ENCODE measurements at places on chromosomes 4 and X.

DNA sequence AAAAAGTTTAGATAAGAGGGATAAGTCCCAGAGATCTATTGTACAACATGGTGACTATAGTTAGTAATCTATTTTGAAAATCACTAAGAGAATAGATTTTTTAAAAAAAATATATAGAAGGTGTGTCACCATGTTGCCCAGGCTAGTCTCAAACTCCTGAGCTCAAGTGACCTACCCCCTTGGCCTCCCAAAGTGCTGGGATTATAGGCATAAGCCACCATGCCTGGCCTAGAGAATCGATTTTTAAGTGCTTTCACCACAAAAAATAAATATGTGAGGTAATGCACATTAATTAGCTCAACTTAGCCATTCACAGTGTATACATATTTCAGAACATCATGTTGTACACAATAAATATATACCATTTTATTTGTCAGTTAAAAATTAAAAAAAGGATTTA, 56.7 kb upstream of the TBC1D9 start:
- no peak for DNase-seq

DNA sequence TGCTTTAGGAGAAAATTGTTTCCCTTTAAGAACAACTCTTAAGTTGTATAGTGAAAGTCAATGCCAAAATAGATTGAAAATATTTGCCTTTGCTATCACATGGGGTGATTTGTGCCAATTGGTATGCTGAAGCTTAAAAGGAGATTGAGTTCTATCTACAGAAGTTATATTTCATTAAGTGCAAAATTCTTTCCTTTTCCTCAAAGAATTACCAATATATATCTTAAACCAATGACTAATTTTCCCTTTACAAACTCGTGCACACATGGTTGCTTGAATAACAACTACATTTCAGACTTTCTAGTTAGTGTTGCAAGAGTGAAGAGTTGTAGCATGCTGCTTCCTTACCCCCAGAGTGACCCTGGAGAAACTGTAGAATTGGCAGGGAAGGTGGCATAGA, 990.0 kb upstream of the PABPC4L start:
- no peak for DNase-seq

DNA sequence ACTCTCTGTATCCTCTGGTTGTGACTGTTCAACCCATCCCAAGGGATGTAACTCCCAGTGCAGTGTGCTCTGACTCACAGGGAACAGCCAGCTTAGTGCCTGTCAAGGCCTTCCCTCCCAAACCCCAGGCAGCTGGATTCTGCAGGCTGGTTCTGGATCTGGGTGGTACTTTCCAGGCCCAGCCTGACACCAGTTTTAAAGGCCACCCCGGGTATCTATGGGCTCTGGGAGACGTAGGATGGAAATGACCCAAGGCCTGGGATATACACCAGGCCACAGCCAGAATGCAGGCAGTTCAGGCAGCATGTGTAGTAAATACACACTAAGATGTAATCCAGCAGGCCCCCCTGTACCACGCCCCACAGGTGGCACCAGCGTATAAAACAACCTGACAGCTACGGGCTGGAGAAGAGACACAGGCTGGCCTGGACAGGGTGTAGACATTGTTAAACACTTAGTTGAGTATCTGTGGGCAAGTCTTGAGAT, 64.2 kb downstream of the SPINK2 start:
- DNase-seq: no peak

DNA sequence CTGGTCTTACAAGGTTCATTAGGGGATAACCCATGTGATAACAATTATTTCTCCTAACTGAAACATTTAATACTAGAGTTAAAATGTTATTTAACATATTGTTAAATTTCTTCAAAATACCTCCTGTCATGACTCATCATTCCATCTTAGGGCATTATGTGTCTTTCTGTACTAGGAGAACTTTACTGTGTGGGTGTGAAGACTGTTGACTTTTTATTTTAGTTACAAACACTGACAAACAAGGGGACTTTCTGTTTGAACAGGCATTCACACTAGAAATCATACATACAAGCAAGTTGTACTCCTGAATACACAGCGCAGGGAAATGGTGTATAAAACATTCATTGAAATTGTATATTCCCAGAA, 175.9 kb downstream of the FBXW7 start:
- DNase-seq: no peak

DNA sequence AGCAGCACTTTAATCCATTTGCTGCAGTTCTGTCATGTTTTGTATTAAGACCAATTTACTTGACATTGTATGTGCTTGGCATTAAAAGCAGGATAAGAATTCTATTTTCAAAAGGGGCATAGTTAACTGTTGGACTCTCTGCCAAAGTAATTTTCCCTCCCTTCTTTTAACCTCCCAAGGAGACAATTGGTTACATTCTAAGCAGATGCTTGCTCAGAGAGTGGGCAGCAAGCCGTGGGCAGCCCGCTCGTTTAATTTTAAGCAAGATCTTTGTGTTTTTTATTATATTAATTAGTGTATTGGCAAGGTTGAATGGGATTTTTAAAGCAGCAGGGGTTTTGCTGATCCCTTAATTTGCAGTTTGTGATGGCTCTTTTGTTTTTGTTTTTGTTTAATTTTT, 37.1 kb upstream of the KLHL8 start:
- no peak for DNase-seq

- no peak for DNase-seq
These were observed 38.2 kb downstream of the BEX3 start for GRCh38 chrX:103414561-103414960.

GRCh38 chr4:68416591-68416990, 30.7 kb upstream of the TMPRSS11E start:
- no peak for DNase-seq

GRCh38 chr4:95105983-95106382, 348.2 kb downstream of the BMPR1B start:
- no peak for DNase-seq

- no peak for DNase-seq
These were observed 13.4 kb upstream of the ADH4 start for GRCh38 chr4:99157478-99157935.

DNA sequence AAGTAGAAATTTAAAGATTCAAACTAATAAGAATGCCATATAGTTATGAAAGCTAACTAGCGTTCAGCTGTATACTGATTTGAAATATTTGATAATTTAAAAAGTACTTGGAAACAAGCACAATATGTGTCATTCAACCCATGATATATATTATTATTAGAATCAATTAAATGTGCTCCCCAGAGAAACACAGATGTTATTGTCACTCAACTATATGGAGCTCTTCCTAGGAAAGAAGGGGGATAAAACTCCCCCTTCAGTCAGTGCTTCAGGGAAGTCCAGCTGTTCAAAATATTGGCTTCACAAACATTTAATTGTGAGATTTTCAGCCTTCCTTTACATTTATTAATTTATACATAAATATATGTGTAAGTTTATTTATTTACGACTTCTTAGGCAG, 135.9 kb downstream of the SLC4A4 start:
- DNase-seq: no peak

GRCh38 chr4:11710453-11711093, 281.9 kb upstream of the HS3ST1 start:
- no peak for DNase-seq

GRCh38 chr4:93791570-93792195, 36.9 kb upstream of the ATOH1 start:
- no peak for DNase-seq

DNA sequence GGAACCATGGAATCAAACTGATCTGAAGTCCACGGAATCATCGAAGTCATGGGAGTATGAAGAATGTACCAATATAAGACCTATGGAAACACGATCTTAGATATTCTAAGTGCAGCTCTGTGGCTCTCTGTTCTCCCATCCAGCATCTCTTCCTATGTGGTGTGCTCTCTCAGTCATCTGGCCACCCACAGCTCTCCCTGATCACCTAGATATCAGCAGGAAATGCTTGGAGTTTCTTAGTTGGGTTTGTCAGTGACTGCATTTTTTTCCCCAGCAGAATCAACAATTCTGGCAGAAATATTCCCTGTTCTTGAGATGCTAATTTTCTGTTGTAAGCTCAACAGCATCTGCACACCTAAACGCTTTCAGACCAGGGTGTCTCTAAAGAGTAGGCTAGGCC, 94.1 kb downstream of the GC start:
- DNase-seq: no peak

DNA sequence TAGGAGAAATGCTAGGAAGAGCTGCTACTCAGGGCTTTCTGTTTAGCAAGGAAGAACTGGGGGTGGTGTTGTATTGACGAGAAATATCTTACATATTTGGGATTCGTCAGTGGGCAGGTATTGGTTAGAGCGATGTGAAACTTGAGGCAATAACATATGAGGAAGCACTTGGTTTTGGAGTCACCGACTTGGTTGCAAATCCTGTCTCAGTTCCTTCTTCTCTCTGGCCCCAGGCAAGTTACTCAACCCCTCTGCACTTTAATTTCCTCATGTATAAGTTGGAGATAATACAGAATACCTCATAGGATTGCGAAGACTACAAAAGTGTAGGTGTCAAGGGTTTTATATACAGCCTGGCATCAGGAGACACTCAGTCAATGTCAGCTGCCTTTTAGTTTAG, 34.1 kb downstream of the GPAT3 start:
- no peak for DNase-seq

DNA sequence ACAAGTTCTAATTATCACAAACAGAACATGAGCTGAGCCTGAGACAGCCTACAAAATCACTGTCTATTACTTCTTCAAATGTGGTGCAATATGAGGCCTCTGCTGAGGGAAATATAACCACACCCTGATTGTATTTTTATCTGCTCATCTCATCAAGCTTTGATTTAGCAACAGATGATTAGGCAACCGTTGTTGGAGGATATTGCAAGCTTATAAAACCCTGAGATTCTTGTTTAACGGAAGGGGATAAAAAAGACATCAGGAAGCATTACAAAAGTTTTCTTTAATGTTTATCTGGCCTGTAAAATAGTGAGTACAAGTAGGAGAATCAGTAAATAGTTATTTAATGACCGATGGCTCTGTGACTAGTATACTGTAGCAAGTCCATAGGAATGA, 108.5 kb downstream of the ZNF330 start:
- no peak for DNase-seq

GRCh38 chrX:9913146-9913433, 54.1 kb upstream of the CLDN34 start:
- DNase-seq: no peak

GRCh38 chr4:32574803-32575202, 1854.6 kb downstream of the PCDH7 start:
- no peak for DNase-seq

DNA sequence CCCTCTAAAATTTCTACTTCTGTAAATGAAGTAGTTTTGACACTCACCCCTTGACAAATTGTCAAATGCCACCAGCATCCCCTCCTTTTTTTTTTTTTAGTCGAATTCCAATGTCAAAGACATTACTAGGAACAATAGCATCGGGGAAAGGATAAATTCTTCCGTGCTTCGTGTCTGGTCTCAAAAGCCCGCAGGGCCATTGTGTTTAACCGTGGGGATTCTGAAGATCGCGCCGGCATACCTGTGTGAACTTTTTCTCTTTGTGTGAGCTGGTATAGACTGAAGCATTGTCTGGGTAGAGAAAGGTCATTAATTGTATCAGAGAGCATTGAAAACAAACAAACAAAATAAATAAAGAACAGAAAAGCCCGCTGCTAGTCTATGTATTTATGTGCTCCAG, 313.9 kb downstream of the ASMT start:
- no peak for DNase-seq

- no peak for DNase-seq
These were observed 68.0 kb upstream of the MAGED1 start for GRCh38 chrX:51825436-51825835.

GRCh38 chr4:153931804-153932203, 142.9 kb upstream of the SFRP2 start:
- DNase-seq: no peak

- no peak for DNase-seq
These were observed 12.5 kb upstream of the SEL1L3 start for GRCh38 chr4:25875281-25875745.

- no peak for DNase-seq
These were observed 172.0 kb downstream of the ADAM29 start for GRCh38 chr4:175090116-175090515.

DNA sequence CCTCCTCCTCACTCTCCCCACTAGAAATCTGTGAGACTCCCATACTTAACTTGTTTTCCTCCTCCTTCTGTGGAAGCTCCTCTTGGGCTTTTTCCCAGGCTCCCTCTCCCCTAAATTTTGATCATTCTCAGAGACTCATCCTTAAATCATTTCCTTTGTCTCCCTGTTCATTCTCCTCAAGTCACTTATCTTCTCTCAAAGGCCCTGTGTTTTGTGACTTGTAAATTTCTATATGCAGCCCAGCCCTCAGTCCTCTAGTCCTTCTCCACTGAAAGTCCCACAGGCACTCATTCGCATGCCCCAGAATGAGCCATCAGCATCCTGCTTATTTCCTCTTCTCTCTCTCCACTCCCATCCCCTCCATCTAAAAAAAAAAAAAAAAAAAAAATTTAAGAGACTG, 171.8 kb downstream of the SOWAHB start:
- no peak for DNase-seq

- no peak for DNase-seq
These were observed 271.8 kb upstream of the TENM3 start for GRCh38 chr4:181971411-181971810.

GRCh38 chr4:107615809-107616208, 104.2 kb downstream of the PAPSS1 start:
- no peak for DNase-seq

DNA sequence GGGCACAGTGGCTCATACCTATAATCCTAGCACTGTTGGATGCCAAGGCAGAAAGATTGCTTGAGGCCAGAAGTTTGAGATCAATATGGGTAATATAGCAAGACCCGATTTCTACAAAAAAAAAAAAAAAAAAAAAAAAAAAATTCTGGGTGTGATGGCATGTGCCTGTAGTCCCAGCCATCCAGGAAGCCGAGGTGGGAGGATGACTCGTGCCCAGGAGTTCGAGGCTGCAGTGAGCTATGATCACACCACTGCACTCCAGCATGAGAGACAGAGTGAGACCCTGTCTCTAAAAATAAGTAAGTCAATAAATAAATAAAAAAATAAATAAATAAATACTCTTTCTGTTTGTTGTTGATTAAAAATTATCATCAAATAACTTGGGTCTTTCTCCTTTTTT, 62.4 kb upstream of the BMPR1B start:
- DNase-seq: no peak

GRCh38 chr4:148054275-148054674, 322.4 kb downstream of the ARHGAP10 start:
- no peak for DNase-seq

DNA sequence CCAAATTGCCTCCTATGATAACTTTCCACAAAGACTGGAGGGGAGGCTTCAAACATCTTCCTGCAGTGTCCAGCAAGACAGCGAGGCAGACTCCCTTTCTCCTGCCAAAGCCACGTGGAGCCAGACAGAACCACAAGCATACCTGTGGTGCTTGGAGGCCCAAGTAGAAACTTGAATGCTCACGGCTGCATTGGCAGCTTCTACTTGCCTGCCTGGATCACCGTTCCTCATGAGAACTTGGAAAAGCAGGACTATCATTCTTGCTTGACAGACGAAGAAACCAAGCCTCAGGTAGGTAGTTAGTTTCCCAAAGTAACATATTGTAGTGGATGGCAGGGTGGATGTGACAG, 216.3 kb upstream of the SFRP2 start:
- no peak for DNase-seq

- no peak for DNase-seq
These were observed 49.3 kb upstream of the EPGN start for GRCh38 chr4:74258963-74259362.

- DNase-seq: no peak
These were observed 46.8 kb downstream of the CENPVL3 start for GRCh38 chrX:51571874-51572273.

GRCh38 chr4:140943486-140944198, 187.5 kb upstream of the TBC1D9 start:
- no peak for DNase-seq

- no peak for DNase-seq
These were observed 111.7 kb upstream of the RPS6KA3 start for GRCh38 chrX:20378233-20378920.

- DNase-seq: no peak
These were observed 1.8 kb downstream of the TBC1D25 start for GRCh38 chrX:48541140-48541814.
